Activated CD4-positive, alpha-beta T cell treated with anti-CD3 and anti-CD28 coated beads for 48 hours (primary cell): ENCODE measurements at places on chromosomes 16 and 17.

DNA sequence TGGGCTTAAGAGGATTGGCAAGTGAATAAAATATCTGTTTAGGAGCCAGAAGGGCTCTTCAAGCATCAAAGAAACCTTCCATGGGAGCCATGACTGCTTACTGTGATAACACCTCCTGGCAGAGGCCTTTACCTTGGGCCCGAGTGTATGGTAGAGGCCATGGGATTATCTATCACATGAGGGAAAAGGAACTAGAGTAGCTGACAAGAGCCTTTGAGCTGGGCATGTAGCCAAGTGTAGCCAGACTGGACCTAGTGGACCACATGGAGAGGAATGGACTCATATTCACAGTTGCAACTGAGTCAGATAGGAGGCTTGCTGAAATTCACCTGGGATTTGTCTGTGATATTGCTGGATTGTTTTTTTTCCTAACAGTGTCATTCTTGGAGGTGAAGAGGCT is 276.0 kb upstream of the ZFHX3 start:
- no peak for DNase-seq

DNA sequence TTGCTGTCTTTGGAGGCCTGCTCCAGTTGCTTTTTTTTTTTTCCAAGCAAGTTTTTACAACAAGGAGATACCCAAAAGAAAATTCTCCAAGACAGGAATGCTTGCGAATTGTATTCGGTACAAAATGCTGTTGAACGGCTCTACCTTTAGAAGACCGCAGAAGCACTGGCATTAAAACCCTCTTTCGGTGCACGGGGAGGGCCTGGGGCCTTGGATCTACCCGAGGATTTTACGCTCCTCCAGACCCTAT is 1.3 kb upstream of the HELZ start:
- no peak for DNase-seq

DNA sequence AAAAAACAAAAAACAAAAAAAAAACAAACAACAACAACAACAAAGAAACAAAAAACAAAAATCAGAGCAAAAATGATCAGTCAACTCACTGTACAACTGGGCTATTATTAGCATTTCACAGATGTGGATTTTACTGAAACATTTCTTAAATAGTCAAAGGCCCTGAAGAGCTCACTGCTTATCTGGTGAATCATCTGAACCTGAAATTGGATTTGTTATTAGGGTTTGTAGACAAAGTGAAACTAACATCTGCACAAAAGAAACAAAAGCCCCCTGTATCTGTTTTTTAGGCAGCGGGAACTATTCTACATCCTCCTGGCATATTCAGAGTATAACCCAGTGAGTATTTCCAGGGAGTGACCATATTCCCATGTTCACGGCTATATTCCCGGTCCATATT is 32.6 kb upstream of the KSR1 start:
- DNase-seq: no peak

GRCh38 chr16:81602792-81603191 is 158.2 kb downstream of the CMIP start:
- DNase-seq: no peak

- no peak for DNase-seq
These were observed 12.3 kb downstream of the FOXF1 start for GRCh38 chr16:86522634-86523033.

GRCh38 chr17:59832883-59833379 is 59.8 kb downstream of the TUBD1 start:
- DNase-seq: no peak

DNA sequence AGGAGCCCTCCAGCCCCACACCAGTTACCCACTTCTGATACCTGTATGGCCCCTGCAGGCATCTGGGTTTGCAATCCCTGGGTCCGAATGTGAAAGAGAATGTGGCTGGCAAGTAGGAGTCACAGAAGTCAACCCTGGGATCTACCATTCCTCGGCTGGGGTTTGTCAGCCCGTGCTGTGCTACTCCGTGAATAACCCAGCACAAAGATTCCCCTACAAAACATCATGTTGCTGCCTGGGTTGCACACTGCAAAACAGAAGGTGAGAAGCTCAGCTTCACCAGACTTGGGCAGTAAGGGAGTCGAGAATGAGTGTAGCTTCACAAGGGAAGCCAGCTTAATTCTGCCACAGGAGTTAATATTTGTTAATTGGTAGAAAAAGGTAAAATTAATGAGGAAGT is 137.1 kb downstream of the ZFHX3 start:
- no peak for DNase-seq

DNA sequence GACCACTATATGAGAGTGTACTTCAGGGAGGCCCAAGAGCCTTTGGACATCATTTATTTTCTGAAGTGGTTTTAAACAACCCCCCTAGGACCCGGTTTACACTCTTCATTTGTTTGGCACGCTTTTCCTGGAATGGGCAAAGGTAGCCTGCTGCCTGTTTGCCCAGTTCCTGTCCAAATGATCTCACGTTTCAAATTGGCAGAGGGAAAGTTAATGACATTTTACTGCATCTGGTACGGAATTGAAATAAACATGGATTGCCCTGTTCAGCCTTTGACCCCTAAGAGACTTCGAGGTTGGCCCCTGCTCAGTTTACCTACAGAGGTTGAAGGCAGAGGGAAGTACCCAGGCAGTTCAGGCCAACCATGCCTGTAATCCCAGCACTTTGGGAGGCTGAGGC is 5.8 kb upstream of the RPRML start:
- DNase-seq: no peak

DNA sequence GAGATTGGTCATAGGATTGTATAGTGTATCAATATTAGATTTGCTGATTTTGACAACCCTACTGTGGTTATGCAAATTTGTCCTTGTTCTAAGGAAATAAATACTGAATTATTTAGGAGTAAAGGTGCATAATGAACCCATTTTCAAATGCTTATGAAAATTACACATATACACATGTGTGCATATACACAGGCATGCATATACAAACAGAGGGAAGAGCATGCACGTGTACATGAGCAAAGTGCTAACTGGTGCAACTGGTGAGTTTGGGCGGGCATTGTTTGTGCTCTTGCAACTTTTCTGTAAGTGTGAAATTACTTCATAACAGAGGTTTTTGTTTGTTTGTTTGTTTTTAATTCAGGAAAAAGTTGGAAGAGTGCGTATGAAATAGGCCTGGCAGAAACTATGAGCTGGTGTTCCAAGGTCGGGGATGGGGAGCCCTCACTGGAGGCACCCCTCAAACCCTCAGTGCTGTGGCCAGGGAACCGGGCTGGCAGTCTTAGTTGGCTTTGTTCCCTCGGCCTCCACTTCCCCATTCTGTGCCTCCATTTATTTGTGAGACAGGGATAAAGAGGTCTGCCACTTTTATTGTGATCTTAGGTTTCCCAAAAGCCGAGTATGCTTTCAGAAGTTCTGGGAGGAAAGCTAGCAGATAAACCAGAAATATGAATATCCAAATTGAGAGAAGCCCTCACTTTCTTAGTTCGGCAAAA is 5.8 kb downstream of the DEXI start:
- DNase-seq: no peak

DNA sequence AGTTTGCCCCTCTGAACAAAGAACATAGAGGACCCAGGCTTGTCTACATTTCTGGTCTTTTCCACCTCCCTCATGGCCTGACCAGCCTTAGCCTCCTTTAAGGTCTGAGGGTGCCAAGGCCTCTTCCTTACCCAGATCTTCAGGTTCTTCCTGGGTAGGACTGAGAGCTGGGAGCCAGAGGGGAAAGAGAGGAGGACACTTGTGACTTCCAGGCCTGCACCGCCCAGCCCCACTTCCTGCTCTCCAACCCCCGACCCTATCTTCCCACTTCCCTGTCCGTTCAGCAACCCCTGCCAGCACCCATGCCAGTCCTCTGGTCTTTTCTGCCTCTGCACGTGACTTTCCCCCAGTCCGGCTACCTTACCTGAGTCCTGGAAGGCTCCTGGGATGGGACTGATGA is 534 bp downstream of the PRSS36 start:
- DNase-seq: no peak

DNA sequence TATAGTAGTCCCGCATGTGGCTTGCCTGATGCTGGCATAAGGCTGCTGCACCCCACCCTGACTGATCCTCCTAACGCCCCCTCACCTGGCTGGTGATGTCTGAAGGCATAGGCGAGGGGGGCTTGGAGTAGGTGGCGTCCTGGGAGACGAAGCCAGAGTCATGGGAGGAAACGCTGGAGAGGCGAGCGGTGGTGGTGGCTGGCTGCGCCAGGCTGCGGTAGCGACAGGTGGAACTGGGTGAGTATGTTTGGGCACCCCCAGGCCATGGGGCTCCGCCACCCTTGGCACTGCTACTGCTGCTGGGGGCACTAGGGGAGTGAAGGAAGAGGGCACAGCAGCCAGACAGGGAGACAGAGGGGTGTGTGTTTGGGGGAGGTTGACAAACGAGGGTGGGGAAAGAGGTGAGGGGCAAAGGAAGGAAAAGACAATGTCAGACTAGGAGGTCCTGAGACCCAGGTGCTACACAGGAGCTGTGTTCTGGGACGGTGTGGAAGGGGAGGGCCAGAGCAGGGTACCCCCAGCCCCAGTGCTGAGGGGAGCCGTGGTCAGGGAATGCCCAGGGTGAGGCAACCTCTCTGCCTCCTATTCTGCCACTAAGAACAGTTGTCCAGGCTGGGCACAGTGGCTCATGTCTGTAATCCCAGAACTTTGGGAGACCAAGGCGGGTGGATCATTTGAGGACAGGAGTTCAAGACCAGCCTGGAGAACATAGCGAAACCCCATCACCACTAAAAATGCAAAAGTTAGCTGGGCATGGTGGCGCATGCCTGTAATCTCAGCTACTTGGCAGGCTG is 11.4 kb downstream of the MTSS2 start:
- no peak for DNase-seq
